ENCODE measurements at places on chromosomes 16 and 17. TPM values are rescaled to one million over a fixed set of nuclear protein-coding genes. Genes with fewer than 3 reads are reported as not detected.

DNA sequence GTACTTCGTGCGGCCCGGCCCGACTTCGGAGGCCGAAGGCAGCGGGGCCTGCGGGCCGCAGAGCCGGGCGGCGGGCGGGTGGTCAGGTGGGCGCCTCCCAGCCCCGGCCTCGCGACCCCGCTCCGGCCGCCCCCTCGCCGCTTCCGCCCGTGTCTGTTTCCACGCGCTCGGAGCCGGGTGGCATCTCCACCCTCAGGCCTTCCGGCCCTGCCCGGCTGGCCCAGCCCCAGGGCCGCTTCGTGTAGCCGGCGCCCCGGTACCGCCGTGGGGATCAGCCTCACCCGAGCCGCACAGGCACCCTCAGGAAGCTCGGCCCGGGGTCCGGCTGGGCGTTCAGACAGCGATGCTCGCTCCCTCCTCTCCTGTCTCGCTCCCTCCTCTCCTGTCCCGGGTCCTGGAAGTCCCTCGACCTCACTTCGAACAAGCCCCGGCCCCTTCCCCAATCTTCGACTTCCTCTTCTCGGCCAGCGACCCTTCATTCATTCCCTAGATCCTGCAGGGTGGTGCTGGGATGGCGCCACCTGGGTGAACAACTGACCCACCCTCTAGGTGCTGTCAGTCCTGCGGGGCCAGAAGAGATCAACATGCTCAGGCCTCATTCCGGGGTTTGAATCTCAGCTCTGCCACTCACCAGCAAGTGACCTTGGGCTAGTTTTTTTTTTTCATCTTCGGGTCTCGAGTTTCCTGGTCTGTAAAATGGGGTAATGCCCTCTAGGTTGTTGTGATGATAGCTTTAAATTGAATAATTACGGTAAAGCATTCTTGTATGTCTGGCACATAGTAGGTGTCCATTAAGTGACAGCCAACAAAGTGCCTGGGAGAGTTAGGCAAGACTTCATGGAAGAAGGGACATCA is 610 bp downstream of the VPS4A start:
- peak; percentile 71 for DNase-seq

- DNase-seq, result no peak
Measured at GRCh38 chr17:34260861-34261260, 5.8 kb downstream of the CCL2 start.

DNA sequence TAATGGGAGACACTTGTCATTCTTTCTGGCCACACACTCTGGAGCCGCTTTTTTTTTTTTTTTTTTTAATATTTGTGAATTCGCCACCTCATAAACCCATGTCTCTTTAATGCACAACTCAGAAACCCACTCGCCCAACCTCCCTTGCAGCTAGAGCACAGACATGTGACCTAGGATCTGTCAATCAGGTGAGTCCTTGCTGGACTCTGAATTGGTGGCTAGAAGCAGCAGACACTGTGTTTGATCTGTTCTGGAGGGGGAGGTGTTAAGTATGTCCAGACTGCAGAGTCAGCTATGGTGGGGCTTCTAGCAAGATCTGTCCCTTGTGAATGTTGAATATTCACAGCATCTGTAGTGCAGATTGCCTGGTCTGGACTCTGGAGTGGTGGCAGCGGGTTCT is 112.1 kb downstream of the PRKCB start:
- no peak for DNase-seq

The SPATA32 gene
- not detected for total RNA-seq

GRCh38 chr16:14324581-14324980 is 253.5 kb downstream of the MRTFB start:
- peak; percentile 83 for DNase-seq

DNA sequence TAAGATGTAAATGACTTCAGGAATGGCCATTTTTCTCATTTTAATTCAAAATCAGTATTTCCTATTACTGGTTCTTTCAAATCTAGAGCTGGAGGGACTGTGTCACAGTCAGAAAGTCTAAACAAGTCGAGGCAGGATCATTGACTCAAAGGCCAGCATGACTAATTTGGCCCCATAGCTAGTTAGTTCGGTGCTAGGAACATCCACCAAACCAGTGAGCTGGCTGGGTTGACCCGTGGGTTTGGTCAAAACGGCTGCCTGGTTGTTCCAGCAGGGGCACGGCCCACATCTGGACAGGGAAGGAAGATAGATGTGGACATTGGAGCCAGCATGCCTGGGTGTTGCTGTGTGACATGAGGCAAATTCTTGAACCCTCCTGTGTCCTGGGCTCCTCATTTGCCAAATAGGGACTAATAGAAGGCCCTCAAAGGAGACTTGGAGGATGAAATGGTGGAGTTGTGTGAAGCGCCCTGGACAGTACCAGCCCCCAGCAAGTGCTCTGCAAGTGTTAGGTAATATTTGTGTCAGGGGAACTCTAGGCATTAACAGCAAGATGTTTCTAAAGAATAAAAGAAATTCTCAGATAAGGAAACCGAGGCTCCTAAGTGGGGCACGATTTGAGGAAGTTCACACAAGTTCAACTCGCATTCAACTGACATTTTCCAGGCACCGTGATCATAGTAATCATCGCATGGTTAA is 46.2 kb downstream of the MEOX1 start:
- peak; percentile 61 for DNase-seq

The OR1A1 gene
- not detected for total RNA-seq

DNA sequence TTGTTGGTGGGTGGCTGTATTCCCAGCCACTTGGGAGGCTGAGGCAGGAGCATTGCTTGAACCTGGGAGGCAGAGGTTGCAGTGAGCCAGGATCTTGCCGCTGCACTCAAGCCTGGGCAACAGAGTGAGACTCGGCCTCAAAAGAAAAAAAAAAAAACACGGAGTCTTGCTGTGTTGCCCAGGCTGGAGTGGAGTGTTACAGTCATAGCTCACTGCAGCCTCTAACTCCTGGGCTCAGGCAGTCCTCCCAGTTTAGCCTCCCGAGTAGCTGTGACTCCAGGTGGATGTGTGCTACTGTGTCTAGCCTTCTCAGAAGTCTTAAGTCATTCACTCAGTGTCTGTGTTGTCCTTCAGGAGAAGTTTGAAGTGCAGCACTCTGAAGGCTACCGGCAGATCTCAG is 27.4 kb downstream of the NDE1 start:
- DNase-seq, result no peak

- peak; percentile 50 for DNase-seq
Measured at GRCh38 chr17:49823614-49824013, 24.3 kb downstream of the TAC4 start.

GRCh38 chr17:11251561-11252107 is 10.6 kb downstream of the SHISA6 start:
- DNase-seq, result no peak

DNA sequence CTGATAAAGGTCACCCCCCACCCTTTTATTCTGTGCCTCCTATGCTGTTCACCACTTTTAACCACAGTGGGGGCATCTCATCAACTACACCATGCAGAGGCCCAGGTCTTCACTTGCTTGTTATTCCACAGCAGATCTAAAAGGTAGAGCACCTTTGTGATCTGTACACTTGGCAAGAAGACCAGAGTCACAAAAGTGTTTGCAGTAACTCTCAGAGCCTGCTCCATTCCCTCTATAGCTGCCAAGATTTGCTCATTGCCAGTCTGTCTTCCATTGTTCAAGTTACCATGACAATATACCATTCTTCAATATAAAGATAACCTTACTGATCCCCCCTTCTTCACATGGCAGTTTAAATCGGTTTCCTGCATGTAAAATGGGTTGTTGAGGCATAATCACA is 180.0 kb downstream of the TOX3 start:
- no peak for DNase-seq

DNA sequence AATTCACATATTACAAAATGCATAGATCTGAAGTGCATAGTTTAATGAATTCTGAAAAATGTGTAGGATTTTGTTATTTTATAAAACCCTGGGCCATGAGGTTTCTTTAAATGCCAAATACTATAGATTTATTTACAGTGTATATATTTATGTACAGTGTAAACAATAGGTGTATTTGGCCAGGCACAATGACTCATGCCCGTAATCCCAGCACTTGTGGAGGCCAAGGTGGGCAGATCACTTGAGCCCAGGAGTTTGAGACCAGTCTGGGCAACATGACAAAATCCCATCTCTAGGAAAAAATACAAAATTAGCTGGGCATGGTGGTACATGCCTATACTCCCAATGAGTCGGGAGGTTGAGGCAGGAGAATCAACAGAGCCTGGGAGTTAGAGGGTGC is 249.4 kb downstream of the PRKCA start:
- DNase-seq, result no peak

GRCh38 chr16:82935766-82936165 is 309.0 kb downstream of the CDH13 start:
- no peak for DNase-seq

The KRT15 gene
- total RNA-seq, result 0.65 TPM

The KRTAP4-1 gene
- not detected for total RNA-seq

DNA sequence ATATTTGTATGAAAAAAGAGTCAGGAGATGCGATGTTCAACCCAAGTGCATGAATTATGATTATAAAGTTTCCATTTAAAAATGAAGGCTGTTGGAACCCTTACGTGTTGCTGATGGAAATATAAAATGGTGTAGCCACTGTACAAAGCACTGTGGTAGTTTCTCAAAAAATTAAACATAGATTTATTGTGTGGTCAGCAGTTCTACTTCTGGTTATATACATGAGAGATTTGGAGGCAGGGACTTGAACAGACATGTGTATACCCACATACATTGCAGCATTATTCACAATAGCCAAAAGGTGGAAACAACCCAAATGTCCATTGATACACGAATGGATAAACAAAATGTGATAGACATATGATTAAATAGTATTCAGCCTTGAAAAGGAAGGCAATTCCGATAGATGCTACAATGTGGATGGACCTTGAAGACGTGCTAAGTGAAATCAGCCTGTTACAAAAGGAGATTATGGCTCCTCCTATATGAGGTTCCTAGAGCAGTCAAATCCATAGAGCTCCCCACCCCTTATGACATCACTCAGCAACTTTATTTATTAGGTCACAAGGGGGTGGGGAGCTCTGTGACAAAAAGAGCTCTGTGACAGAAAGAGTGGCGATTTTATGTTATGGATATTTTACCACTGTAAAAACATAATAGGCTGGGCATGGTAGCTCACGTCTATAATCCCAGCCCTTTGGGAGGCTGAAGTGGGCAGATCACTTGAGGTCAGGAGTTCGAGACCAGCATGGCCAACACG is 106.7 kb downstream of the MSI2 start:
- no peak for DNase-seq

DNA sequence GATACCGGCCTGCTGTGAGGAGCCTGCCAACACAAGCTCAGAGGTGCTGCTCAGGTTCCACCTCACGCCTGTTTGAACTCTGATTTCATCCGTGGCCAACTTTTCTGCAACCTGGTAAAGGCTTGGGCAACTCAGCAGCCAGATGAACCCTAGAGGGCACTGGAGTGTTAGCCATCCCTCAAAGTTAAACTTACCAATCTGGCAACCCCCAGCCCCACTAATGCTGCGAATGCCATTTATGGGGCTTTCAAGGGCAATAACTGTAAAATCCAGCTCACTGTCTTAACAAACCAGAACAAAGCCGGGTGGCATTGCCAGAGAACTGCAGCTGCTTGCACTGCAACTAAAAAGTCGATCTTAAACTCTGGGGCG is 105.5 kb downstream of the AXIN2 start:
- DNase-seq, result no peak

The MAP3K3 gene
- total RNA-seq, result 49.3 TPM

The COTL1 gene
- 145 TPM for total RNA-seq

- peak; percentile 56 for DNase-seq
Measured at GRCh38 chr17:13418891-13419290, 182.8 kb downstream of the HS3ST3A1 start.

GRCh38 chr17:74842146-74842598 is 17.5 kb downstream of the GRIN2C start:
- DNase-seq, result peak; percentile 15

- no peak for DNase-seq
Measured at GRCh38 chr17:42850954-42851353, at the start of gene AOC3. Gene AOC3 (plus strand): TSS chr17:42851199. CDS start chr17:42851344, 145 bp downstream.

DNA sequence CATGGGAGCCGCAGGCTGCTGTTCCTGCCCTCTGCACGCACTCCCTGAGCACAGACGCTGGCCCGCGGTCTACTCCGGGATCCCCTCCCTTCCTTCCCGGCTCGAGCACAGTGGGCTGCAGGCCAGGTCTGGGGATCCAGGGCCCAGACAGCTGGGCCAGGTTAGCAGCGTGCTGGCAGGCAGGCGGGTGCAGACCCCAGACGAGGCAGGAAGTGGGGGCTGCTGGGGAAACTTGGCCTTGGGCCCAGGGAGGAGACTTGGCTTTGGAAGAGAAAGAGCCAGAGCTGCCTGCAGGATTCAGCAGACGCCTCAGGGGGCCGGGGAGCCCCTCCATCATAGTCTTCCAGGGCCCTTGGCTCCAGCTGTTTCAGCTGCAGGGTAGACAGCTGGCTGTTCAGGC is 30.2 kb upstream of the ABCC3 start:
- peak; percentile 39 for DNase-seq

GRCh38 chr17:1040216-1040600 is 43.3 kb downstream of the TIMM22 start:
- DNase-seq, result no peak

The RIPOR1 gene
- 81.3 TPM for total RNA-seq

The CCT6B gene
- 2.9 TPM for total RNA-seq

GRCh38 chr16:68234188-68235107 is 1.5 kb downstream of the ESRP2 start:
- no peak for DNase-seq

DNA sequence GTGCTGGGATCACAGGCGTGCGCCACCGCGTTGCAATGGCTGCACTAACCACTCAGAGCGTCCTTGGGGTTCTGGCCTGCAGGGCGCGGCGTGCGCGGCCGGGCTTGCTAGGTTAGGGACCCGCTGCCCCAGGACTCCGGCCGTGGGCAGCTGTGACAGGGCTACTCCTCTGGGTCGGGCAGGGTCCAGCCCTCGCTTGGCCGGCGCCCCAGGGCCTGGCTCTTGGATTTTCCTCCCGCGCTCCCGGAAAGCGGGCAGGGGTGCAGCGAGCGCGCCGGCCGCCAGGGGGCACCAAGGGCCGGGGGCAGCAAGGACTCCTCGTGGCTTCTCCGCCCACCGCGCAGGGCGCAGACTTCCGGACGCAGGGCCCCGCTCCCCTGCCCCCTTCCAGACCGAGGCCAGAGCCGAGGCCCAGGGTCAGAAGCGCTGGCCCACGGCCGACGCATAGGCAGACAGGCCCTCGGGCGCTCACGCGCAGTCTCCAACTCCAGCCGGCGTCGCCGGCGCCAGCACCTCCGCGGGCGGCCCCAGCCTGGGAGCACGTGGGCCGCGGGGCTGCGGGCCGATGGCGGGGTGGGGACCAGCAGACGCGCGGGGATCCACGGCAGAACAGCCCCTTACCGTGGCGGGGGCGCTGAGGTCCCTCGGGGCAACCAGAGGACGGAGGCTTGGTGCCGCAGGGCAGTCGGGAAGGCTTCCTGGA is 355 bp downstream of the TLE7 start:
- DNase-seq, result no peak

- no peak for DNase-seq
Measured at GRCh38 chr17:8925141-8925540, 40.4 kb downstream of the PIK3R5 start.

The ZMYND15 gene
- total RNA-seq, result 0.32 TPM

- no peak for DNase-seq
Measured at GRCh38 chr16:47886631-47887415, 269.0 kb downstream of the ABCC12 start.

DNA sequence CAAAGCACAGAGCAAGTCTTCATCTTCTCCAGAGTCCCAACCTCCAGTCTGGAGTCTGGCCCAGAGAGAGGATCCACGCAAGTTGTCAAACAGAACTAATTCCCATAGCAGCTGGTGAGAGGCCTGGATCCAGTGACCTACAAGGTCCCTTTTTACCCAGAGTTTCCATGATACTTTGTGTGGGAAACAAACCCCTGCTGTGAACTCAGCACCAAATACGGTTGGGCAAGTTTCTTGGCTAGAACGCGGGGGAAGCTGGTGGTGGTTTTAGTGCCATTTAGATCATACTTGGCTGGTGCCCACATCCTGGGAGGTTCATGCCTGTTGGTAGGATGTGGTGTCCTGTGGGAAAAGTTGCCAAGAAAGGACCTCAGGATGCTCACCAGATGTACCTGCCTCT is 18.1 kb downstream of the TMC7 start:
- DNase-seq, result peak; percentile 94

The SLC38A8 gene
- not detected for total RNA-seq
